ENCODE measurements at places on chromosomes 7 and 10. TPM values are rescaled to one million over a fixed set of nuclear protein-coding genes. Genes with fewer than 3 reads are reported as not detected.

TET1 gene
- total RNA-seq = 10.1 TPM

C10orf53 gene
- total RNA-seq = not detected

NDUFB8 gene
- 117 TPM for total RNA-seq

GALNT17 gene
- total RNA-seq = 2.5 TPM

CD36 gene
- 3,155 TPM for total RNA-seq

Data from subcutaneous adipose tissue (tissue), 4 donors.